RKO (cell line): ENCODE measurements at places on chromosomes 12 and 14.

GRCh38 chr12:14576896-14577295, 9.2 kb upstream of the PLBD1 start:
- no peak for DNase-seq

DNA sequence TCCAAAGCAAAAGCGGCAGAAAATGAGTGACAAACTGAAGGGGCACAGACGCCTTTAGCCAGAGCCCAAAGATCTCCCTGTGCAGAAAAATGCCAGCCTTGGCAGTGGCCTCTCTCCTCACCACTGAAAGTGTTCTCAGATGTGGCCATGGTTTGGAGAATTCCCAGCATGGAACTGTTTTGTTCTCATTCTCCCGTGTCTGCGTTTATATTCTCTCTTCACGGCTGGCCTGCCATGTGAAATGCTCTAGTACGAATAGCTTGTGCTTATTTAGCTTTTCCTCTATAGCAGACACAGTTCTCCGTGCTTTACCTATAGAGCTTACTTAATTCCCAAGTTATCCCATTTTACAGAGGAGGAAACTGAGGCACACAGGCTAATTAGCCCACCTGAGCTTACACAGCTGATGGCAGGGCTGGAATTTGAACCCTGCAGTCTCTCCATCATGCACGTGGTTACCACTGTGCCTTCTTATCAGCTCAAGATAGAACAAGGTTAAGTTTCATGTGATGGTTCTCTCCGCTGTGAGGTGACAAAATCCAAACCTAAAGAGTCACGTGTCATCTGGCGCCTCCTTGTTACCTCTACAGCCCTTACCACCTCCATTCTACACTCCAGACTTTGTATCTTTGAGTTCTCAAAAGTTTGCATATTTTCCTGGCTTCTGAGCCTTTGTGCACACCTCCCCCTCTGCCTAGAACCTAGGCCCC, 141.6 kb downstream of the GCH1 start:
- no peak for DNase-seq

- DNase-seq: no peak
Measured at GRCh38 chr14:99327458-99328250, 55.7 kb upstream of the BCL11B start.

DNA sequence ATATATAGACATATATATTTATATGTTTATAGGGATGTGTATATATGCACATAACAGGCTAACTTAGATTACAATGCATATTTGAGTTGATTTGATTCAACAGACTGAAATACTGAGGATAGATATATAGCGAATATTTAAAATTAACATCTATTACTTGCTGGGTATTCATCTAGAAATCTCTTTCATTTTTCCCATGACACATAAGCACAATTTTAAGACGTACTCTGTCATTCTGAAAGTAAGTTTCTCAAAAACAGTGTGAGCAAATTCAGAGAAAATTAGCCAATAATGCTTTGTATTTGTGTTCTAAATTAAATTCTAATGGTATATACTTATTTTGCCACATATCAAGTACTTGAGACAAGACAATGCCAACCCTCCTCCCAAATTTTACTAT, 907.5 kb upstream of the MDGA2 start:
- no peak for DNase-seq

GRCh38 chr12:56366948-56367347, 4.3 kb upstream of the APOF start:
- no peak for DNase-seq

- no peak for DNase-seq
Measured at GRCh38 chr14:68653804-68654203, 139.1 kb downstream of the ZFP36L1 start.

- no peak for DNase-seq
Measured at GRCh38 chr12:52307836-52308805, 13.1 kb downstream of the KRT83 start.

- DNase-seq: peak; percentile 15
Measured at GRCh38 chr14:106551265-106551664, 1024.9 kb downstream of the TMEM121 start.

- no peak for DNase-seq
Measured at GRCh38 chr14:100585448-100586152, 1.6 kb downstream of the BEGAIN start.
